ENCODE measurements at places on chromosomes 7 and 10.
A peak's percentile ranks its signal among the peaks of the same experiment; 100 is the strongest.

DNA sequence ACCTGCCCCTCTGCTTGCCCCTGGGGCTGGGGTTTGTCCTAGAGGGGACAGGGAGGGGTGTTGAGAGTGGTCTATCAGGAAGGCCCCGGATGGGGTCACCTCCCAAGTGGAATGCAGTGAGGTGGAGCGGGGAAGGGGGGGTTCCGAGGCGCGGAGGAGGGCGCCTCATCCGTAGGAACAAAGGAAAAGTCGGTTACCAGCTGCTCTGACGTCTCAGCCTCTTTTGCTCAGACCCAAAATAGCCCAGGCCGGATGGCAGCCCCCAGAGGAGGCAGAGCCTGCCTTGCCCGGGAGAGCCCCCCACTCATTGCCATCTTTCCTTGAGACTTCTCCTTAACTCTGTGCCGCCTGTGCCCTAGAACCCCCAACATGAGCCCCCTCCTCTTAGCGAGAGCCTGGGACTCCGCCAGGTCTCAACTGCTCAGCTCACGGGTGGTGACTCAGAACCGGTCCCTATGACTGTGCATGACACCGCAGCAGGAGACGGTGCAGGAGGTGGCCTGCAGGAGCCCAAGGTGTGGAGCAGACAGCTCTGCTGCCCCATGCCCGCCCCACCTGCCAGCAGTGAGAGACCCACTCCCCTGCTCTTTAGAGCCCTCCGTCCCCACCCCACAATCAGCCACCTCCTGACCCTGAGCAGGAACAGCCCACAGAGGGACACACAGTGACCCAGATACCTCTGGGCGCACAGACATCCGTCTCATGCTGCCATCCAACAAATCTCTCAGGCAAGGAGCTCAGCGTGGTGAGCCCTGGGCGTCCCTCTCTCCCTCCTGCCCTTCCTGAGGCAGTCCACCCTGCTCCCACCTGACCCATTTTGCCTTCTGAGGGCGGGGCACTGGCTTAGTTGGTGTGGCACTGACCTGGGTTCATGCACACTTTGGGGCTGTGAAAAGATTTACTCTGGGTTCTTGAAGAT, 13.1 kb downstream of the STX1A start:
- no peak for DNase-seq

GRCh38 chr10:103921750-103922195, 3.8 kb upstream of the STN1 start:
- DNase-seq, result no peak

DNA sequence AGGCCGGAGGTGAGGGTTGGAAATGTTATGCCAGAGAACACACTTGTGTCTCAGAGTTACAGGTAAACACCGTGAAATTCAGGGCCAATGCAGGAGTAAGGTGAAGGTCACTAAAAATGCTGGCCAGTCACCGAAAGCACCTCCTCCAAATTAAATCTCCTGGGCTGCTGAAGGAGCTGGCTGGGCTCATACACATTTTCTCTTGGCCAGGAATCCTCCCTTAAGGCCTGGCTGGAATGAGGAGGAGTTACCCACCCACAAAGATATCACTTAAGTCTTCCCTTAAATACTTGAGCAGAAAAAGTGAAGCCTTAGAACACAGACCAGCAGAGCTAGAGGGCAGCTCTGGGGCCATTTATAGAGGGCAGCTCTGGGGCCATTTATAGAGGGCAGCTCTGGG, 46.3 kb downstream of the HTRA1 start:
- no peak for DNase-seq

- DNase-seq, result no peak
Measured at GRCh38 chr10:100370714-100371481, 23.9 kb downstream of the SCD start.

GRCh38 chr10:36373424-36374096, 731.5 kb upstream of the FZD8 start:
- DNase-seq, result no peak

DNA sequence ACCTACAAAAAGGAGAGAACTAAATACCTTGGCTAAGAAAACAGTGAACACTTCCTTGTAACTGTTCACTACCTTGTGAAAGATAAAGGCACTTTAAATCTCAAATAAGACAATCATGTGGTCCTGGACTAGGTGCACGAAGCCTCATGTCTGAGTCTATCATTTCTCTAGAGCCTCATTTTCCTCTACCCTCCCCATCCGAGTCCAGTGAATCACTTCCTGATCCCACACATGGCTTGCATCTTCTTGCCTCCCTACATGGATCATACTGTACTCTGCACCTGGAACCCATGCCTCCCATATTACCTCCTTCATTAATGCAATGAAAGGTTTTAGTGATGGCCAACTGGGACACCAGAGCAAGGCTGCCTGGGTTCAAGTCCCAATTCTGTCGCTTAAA, 34.5 kb downstream of the SNX10 start:
- DNase-seq, result no peak

DNA sequence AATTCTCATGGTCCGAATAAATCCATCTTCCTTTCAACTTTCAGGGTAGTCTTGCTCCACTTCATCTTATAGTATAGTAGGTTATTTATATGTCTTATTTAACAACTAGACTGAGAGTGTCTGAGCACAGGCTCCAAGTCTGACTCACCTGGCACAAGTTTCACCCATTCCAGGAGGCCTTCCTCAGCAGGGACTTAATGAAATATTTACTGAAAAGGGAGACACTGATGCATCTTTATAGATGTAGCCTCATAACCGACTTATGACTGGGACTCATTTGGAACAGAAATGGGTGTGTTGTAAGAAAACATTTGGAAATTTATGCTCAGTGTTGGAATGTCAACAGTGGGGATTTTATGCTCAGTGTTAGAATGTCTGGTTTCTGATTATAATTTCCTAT, 59.9 kb downstream of the CH25H start:
- DNase-seq, result no peak

- no peak for DNase-seq
Measured at GRCh38 chr7:18216270-18216669, 188.6 kb upstream of the PRPS1L1 start.

DNA sequence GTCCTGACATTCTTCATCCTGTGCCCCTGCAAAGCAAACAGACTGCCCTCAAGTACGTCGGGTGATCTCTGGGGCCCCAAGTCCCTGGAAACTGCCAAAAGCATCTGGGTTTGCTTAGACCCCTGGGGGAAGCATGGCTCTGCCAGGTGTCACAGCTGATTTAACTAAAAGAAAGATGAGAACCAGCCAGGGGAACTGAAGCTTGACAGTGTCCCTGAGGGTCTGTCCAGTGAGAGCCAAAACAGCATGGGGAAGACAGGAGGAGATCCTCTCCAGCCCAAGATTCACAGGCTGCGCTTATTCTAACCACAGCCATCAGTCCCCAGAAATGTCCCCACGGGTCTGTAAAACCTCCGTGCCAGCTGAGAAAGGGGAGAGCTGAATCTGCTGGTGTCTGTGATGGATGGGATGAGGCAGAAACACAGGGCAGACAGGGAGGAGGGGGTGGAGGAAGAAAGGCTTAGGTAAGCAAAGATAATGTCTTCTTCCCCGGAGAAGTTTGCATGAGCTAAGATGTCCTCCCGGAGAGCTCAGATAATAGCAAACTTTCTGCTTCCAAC, 21.3 kb downstream of the CCDC3 start:
- peak; percentile 2 for DNase-seq

- no peak for DNase-seq
Measured at GRCh38 chr10:70328967-70329366, 45.2 kb upstream of the NPFFR1 start.

DNA sequence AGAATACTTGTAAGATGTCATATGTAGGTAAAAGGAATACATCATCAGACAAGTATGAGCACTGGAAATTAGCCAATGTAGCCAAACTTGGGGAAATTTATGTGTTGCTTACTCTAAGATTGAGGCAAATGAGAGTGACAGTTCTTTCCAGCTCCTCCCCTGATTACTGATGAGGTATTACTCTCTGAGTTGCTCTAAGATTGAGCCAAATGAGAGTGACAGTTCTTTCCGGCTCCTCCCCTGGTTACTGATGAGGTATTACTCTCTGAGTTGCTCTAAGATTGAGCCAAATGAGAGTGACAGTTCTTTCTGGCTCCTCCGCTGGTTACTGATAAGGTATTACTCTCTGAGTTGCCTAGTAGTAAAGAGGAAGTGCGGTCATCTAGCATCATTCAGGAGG, 435.8 kb downstream of the NRG3 start:
- DNase-seq, result no peak

DNA sequence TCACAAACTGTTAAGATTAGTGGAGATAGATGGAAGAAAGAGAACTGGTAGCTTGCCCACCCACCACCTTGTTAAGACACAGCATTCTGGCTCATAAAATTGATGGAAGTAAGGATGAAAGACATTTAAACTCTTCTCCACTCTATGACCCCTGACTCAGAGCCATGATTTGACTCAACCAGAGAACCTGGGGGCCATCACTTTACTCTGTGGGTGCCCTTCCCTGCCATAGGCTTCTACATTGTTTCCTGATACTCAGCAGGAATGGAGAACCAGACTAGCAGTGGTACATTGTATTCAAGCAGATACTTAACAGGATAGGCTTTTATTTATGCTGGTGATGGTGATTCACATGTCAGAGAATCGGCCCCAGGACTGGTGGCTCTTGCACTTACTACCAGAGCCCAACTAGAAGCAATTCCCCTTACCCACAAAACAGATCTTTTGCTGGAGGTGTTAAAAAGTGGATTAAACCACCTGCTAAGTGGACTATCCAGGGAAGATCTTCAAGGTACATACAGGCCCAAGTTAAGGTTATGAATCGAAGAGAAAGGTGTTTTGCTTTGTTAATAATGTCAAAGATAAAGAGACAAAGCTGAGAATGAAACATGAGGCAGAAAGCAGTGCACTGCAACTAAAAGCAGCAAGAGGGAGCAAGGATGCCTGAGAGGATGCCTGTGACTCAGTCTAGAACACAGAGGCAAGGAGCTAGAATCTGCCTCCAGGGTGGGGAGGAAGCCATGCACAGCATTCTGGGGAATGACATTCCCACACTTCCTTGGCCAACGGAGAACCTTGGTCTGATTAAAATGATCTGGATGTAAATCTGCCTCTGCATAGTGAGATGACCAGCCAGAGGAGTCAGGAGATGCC, 36.0 kb upstream of the GLI3 start:
- DNase-seq, result no peak

- no peak for DNase-seq
Measured at GRCh38 chr10:48466611-48467240, 138.1 kb downstream of the ARHGAP22 start.

DNA sequence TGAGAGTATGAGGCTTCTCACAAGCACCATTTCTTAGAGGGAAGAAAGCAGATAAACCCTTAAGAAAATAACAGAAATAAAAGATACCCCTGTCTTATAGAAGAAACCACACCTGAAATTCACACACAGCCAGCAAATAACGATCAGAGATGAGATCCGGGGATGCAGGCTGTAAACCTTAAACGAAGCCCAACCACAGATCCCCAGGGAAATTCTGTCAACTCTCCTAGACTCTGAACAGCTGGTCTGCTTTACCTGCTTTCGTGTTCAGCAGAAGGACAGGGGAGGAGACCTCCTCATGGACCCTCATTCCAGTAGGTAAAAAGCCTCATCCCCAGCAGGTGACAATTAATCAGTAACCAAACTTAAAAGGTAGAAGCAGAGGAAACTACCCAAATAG, 45.0 kb downstream of the VOPP1 start:
- no peak for DNase-seq

GRCh38 chr7:105322655-105323277, 66.0 kb downstream of the SRPK2 start:
- DNase-seq, result no peak

DNA sequence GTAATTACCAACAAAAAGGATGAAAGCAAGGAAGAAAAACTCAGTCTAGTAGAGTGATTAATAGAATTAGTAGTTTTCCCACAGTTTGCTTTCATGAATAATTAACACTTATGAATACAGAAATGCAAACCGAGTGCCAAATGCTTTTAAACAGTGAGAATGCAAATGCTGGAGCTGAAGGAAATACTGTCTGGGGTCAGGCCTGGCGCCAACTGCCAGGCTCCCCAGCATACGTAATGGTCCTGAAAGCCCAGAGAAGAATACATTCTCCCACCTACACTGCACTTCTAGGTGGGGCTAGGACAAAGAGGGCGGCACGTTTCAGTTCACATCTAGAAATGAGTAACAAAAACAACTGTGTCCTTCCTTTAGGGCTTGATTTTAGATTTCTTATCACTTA, 30.0 kb downstream of the GLUD1 start:
- no peak for DNase-seq

DNA sequence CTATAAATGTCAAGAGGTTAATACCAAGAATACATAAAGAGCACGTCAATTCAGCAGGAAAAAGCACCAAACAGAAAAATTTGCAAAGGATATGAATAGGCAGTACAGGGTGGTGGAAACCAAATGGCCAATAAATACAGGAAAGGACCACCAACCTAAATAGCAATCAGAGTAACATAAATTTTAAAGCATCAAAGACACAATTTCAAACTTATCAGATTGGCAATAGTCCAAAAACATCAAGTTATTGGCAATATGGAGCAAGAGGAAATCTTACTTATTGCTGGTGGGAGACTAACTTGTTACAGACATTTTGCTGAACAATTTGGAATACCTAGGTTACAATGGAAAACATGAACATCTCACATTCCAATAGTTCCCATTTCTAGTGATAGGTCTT, 24.1 kb downstream of the SYPL1 start:
- no peak for DNase-seq

- no peak for DNase-seq
Measured at GRCh38 chr10:14074062-14074884, 256.5 kb downstream of the FRMD4A start.

DNA sequence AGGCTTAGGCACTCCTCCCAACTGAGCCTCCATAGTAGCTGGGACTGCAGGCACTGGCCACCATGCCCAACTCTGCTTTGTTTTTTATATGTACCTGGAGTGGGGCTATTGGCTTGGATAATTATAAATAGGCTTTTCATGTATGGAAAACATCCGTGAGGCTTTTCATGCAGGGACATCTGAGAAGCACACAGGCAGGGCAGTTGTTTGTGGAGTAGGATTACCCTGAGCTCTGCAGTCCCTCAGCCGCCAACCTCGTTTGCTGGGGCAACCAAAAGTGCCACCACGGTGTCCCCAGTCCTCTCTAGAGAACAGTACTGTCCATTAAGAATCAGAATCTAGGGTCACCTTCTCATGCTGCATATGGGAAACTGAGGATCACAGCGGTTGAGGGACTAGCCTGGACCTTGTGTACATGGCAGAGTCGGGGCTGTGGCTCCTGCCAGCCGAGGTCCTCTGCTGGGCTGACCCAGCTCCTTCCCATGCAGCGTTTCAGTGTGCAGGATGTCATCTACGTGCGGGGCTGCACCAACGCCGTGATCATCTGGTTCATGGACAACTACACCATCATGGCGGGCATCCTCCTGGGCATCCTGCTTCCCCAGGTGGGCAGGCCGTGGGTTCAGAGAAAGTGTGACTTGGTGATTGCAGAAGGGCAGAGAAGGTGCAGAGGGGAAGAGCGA, 54.5 kb downstream of the TSPAN15 start:
- no peak for DNase-seq

DNA sequence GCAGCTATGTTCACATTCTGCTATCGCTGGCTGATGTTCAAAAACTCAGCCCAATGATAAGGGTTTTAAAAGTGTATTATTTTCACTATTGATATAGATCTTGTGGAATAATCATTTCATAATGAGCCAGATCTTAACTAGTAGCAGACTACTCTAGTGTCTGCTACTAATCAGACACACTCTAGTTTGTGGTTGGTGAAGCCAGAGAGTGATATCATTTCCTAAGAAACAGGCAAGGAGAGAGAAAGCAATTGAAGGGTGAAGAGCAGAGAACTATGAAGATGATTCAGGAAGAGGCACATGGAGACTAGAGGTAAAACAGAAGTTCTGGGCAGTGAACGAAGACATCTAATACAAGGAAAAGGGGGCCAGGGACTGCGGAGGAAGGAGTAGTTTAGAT, 58.2 kb upstream of the BET1 start:
- no peak for DNase-seq

Data from NCI-H187 (cell line).